ENCODE measurements at places on chromosomes 2 and 18.

DNA sequence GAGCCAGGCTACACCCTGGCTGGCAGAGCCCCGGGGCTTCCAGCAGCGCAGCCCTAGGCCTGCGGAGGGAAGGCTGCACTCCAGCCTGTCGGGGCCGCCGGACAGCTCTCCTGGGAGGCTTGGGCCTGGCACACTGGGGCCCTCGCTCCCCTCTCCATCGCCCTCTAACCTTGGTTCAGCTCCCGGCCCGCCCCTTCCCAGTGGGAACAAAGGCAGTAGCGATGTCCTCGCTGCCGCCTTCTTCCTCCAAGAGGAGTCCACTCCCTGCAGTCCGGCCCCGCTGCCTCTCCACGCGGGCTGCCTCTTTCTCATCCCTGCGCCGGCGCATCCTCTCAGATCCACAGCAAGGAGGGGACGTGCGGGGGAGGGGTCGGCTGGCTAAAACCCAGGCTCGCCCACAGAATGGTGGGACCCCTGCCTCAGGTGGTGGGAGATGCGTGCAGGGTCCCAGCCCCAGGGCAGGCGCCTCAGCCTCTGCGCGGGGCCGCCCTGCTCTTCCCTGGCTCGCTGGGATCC lies 138.1 kb downstream of the TWIST2 start:
- no peak for DNase-seq

DNA sequence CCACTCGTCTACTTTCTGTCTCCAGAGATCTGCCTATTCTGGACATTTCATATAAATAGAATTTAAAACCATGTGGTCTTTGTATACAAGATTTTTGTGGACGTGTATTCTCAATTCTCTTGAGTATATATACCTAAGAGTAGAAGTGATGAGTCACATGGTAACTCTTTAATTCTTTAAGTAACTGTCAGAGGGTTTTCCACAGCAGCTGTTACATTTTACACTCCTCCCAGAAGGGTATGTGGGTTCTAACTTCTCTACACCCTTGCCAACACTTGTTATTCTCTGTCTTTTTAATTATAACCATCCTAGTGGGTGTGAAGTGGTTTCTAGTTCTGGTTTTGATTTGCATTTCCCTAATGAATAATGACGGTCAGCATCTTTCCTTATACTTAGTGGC lies 70.9 kb downstream of the MAP3K20 start:
- no peak for DNase-seq

- peak; percentile 44 for DNase-seq
These were observed 14.5 kb downstream of the PDCD1 start for GRCh38 chr2:241844066-241844728.

GRCh38 chr2:124283096-124283495 lies 258.0 kb downstream of the CNTNAP5 start:
- DNase-seq: no peak

GRCh38 chr2:86195808-86196387 lies 636 bp upstream of the IMMT start:
- DNase-seq: no peak

DNA sequence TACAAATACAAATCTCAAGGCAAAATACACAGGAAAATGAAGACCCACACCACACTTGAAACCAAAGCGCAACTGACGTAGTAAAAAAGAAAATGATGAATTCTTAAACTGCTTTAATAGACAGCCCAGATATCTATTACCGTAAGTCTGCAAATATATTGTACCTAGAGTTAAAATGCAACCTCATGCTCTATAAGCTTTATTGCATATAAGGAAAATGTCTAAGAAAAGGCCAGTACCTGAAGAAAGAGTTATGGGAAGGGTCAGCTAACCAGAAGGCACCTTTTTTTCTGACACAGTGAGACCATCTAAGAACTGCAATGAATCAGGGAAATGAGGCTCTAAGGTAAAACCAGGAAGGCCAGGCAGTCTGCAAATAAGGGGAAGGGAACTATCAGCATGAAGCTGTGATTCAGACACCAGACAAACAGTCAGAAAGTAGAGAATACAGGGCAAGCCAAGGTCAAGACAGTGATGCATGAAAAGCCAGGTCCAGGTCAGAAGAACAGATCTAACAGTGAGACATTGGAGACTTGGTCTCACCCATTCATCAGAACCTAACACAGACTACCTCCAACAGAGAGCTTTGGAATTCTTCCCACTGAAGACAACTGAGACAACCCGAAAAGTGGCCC lies 46.9 kb downstream of the PDE11A start:
- no peak for DNase-seq

GRCh38 chr18:37421341-37422077 lies 144.1 kb downstream of the CELF4 start:
- peak; percentile 33 for DNase-seq

- no peak for DNase-seq
These were observed 35.9 kb upstream of the LPIN2 start for GRCh38 chr18:3048820-3049349.

DNA sequence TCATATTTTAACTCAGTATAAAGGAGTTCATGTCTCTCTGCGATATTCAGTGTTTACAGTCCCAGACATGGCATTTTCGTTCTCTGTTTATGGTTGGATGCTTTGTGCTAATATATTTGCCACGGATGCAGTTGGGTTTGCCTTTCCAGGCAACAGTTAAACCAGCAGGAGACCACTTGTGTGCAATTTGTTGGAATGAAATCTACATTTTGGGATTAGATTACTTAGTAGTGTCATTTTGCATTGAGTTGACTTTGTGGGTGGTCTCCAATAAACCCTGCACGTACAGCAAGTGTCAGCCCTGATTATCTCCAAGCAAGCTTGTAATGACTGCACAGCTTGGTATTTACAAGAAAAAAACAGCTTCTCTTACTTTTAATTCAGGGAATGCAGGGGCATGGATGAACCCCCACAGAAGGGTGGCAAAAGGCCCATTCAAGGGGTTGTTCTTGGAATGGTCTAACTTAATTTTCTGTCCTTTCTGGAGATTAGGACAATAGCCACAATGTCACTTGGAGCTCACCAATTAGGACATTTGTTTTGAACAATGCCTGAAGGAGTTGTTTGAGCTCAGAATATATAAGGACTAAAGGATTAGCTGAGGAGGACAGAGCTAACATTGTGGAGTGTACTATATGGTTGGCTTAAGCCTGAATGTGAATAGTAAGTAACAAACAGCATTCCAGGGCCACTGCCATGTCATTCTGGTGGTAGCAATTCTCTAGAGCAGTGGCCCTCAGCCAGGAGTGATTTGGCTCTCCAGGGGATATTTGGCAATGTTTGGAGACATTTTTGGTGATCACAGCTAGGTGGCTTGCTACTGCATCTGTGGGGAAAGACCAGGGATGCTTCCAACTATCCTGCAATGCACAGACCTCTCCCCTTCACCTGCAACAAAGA lies 121.5 kb downstream of the SLC4A3 start:
- DNase-seq: no peak
